Spinal cord (tissue), 10 donors: ENCODE measurements at places on chromosomes 2 and 18.

GRCh38 chr18:1513519-1513918 is 608.8 kb downstream of the ADCYAP1 start:
- no peak for DNase-seq

- no peak for DNase-seq
These were observed 5.3 kb upstream of the ERICH2 start for GRCh38 chr2:170764880-170765261.

DNA sequence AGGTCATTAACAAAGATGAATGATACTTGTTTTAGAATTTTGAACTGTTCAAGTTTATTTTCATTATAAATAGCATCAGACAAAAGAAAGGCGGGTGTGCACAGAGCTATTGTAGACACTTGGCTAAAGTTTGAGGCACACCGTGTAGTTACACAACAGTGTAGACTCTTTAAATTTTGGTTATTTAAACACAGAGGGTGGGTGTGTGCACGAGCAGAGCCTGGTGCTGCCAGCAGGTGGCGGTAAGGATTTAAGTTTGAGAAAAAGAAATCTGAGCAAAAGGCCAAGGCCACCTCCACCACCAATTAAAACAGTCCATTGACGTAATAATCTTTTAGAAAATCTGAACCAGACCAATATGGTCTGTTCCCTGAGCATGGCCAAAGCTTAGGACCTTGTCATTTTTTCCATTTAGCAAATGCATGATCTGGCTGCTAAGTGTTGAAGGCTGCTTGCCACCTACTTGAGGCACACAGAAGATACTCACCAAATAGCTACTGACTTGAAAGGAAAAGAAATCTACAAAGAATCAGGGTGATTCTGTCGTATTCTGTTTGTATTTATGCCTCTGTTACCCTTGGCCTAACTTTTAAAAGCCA is 14.3 kb downstream of the COPS7B start:
- DNase-seq = no peak

GRCh38 chr18:74994502-74995418 is 214.2 kb downstream of the PTGR3 start:
- DNase-seq = no peak

DNA sequence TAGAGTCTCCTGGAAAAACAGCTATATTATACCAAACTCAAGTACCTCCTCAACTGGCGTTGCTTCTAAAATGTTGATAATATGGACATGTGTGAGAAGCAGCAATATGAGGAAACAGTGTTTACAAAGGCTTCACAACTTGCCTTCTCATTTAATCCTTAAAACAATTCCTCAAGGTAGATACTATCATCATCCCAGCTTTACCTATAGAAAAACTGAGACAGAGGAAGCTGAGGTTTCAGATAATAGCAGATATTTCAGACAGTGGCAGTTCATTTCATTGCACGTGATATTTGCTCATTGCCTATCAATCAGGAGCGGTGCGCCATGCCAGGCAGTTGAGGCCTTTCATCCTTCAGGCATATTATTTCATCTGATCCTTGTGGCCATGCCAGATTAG is 8.3 kb downstream of the GALNT5 start:
- no peak for DNase-seq
